ENCODE measurements at places on chromosomes 7 and 10.

GRCh38 chr7:106795877-106796231 lies 69.2 kb upstream of the PIK3CG start:
- DNase-seq: no peak

DNA sequence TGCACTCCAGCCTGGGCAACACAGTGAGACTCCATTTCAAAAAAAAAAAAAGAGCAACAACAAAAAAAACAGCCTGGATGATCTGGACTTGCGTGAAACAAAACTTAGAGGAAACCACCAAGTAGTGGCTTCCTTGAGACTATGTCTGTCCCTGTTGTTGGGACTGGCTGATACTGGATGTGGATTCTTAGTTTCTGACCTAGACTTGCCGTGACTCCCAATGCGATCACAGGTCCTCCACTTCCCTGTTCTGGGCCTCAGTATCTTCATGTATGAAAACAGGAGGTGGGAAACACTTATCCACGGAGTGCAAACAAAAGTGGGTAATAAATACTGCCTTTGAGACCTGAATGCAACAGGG lies 125.7 kb downstream of the PRPF18 start:
- no peak for DNase-seq

- no peak for DNase-seq
These were observed 29.3 kb upstream of the MTPAP start for GRCh38 chr10:30378201-30378995.

- no peak for DNase-seq
These were observed 34.2 kb upstream of the POM121L12 start for GRCh38 chr7:53001221-53001620.

GRCh38 chr7:77281780-77282478 lies 82.3 kb upstream of the FGL2 start:
- no peak for DNase-seq

DNA sequence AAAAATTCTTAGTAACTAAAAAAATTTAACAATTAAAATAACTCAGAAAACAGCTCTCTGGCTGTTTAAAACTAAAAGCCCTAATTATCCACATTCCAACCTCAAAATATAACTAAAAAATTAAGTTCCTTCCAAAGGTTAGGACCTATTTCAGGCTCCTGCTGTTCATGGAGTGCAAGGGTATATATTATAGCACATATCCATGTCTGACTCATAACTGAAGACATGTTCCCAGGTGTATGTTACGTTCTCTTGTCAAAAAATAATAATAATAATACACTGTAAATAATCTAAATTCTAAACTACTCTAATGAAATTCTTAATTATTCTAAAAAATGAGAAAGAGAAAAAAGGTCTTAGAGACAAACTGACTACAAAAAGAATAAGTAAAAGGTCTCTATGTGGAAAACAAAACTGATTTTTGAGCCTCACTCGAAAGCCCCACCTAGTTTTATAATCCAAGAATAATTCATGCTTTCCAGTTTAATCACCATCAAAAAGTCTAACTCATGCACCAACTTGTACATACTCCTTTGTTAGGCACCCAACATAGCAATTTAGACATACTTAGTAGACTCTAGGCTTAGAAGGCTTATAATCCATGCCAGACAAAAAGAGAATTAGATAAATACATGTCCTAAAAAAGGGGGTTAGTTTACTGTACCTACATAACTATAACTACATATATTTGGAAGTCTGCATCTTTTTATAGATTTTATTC lies 171.4 kb downstream of the KMT2E start:
- DNase-seq: no peak

GRCh38 chr10:43221419-43222209 lies 45.3 kb downstream of the RASGEF1A start:
- no peak for DNase-seq

DNA sequence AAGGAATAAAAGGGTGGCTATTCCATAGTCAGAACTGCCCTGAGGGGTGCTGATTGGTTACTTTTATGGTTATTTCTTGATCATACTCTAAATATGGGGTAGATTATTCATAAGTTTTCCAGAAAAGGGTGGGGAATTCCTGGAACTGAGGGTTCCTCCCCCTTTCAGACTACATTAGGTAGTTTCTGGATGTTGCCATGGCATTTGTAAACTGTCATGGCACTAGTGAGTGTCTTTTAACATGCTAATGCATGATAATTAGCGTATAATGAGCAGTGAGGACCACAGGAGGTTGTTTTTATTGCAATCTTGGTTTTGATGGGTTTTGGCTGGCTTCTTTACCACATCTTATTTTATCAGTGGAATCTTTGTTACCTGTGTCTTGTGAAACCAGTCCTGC lies 26.5 kb upstream of the POT1 start:
- no peak for DNase-seq

GRCh38 chr7:104096683-104097082 lies 107.2 kb upstream of the RELN start:
- no peak for DNase-seq

DNA sequence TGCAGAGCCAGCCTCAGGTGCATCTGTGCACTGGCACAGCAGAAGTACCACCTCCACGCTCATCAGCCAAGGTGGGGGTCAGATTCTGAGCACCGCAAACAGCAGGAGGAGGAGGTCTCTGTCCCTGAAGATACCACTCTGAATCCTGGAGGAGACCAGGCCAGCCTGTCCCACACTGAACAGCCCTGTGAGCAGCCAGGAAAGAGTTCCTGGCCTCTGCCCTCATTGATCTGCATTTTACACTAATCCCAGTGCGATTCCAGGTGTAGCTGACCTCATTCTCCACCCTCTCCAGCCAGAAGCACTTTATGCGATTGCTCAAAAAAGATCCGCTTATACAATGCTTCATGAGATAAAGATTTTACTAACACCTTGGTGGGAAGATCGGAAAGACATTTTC lies 99.1 kb upstream of the CACUL1 start:
- DNase-seq: no peak

DNA sequence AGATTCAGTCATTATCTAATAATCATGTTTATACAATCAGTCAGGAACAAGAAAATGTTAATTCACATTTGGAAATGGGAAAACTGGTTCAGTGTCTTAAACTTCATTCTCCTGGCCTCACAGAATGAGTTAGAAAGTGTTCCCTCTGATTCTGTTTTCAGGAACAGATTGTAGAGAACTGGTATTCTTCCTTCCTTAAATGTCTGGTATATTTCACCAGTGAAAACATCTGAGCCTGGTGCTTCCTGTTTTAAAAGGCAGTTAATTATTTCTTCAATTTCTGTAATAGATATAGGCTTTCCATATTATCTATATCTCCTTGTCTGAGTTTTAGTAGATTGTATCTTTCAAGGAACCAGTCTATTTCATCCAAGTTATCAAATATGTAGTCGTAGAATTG lies 97.1 kb upstream of the TMEM168 start:
- DNase-seq: no peak

DNA sequence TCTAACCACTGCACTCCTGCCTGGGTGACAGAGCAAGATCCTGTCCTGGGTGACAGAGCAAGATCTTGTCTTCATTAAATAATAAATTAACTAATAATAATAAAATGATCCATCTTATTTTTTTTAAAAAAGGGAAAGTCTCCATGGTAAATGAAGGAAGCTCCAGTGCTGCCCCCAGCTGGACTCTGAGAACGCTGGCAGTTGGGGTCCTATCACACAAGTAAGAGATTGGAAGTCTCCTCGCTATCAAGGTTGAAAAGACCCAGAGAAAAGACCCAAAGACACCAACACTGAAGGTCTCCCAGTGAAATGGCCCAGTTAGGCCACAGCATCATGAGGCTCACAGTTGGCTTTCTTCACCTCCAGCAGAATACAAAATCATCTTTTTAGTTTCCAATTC lies 13.8 kb upstream of the C10orf67 start:
- DNase-seq: no peak

- no peak for DNase-seq
These were observed 649.6 kb downstream of the TNS3 start for GRCh38 chr7:46932306-46932675.

DNA sequence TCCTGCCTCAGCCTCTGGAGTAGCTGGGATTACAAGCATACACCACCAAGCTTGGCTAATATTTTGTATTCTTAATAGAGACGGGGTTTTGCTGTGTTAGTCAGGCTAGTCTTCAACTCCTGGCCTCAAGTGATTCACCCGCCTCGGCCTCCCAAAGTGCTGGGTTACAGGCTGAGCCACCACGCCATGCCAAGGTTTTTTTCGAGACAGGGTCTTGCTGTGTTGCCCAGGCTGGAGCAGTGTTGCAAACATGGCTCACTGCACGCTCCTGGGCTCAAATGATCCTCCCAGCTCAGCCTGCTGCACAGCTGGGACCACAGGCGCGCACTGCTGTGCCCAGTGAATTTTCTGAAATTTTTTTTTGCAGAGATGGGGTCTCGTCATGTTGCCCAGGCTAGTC lies 3.3 kb upstream of the SEC31B start:
- no peak for DNase-seq

GRCh38 chr7:24572393-24572996 lies 757 bp upstream of the PALS2 start:
- no peak for DNase-seq

DNA sequence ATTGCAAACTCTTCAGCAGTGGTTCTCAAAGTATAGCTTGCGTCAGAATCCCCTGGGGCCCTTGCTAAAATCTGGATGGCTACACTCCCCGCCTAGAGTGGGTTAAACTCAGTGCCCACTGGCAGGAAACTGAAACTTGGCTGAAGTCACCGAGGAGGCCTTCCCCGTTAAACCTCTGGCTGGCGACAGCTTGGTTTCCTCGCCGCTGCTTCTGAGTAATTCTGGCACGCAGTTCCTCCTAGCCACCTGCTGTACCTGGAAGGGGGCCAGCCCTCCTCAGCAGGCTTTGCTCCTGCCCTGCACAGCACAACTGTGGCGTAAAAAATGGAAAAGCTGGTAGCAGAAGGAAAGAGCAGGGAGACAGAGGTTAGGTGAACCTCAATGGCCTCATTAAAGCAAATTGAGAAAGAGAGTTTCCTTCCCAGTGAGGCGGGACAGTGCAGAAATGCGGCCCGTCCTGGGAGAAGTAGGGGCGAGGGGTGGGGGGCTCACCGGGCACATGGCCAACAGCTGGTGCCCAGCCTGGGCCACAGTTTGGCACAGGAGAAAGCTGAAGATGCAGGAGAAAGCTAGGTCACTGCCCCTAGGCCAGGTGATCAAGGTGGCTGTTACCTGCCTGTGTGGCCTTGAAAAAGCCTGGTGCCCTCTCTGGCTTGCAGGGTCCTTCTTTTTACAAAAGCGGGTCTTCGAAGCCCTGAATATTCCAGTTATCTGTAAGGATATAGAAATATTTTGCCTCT lies 46.6 kb downstream of the ALOX5 start:
- no peak for DNase-seq

- no peak for DNase-seq
These were observed 124.9 kb upstream of the CTTNBP2 start for GRCh38 chr7:117997862-117998825.

- DNase-seq: no peak
These were observed 64.5 kb upstream of the MPP7 start for GRCh38 chr10:28367413-28367812.

DNA sequence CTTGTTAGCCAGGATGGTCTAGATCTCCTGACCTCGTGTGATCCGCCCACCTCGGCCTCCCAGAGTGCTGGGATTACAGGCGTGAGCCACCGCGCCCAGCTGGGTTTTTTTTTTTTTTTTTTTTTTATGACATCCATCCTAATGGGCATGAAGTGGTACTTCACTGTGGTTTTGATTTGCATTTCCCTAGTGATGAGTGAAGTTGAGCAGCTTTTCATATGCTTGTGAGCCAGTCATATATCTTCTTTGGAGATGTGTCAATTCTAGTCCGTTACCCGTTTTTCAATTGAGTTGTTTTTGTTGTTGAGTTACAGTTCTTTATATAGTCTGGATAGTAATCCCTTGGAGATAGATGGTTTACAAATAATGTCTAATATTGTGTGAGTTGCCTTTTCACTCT lies 127.7 kb downstream of the SMURF1 start:
- DNase-seq: no peak

- DNase-seq: peak; percentile 74
These were observed 82.7 kb downstream of the REEP3 start for GRCh38 chr10:63603709-63604445.

- no peak for DNase-seq
These were observed 19.7 kb downstream of the FAM53B start for GRCh38 chr10:124724279-124725027.

GRCh38 chr10:113086282-113086681 lies 136.2 kb downstream of the TCF7L2 start:
- no peak for DNase-seq

GRCh38 chr7:98120559-98120958 lies 13.9 kb downstream of the LMTK2 start:
- DNase-seq: no peak

DNA sequence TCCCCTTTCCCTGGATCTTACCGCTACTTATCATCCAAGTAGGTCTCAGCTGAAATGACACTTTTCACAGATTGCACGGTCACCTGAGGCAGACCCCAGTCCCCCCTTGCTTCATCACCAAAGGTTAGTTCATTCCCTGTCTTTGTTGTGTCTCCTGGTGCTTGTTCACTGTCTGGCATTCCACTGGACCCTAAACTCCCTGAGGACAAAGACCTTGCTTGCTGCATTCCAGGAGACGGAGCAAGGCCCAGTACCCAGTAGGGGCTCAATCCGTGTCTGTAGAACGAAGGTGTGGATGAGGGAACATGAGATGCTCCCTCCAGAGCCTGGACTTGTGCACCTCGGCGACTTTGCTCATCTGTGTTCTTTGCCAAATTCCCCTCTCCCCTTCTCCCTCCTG lies 160.0 kb downstream of the RAB11FIP2 start:
- no peak for DNase-seq

Data from brain pericyte (primary cell).